ENCODE measurements at places on chromosomes 16 and 17.

GRCh38 chr17:82386255-82386831 lies 14.8 kb downstream of the UTS2R start:
- DNase-seq, result no peak

GRCh38 chr17:50603340-50603739 lies 31.3 kb upstream of the ABCC3 start:
- DNase-seq, result peak; percentile 53

DNA sequence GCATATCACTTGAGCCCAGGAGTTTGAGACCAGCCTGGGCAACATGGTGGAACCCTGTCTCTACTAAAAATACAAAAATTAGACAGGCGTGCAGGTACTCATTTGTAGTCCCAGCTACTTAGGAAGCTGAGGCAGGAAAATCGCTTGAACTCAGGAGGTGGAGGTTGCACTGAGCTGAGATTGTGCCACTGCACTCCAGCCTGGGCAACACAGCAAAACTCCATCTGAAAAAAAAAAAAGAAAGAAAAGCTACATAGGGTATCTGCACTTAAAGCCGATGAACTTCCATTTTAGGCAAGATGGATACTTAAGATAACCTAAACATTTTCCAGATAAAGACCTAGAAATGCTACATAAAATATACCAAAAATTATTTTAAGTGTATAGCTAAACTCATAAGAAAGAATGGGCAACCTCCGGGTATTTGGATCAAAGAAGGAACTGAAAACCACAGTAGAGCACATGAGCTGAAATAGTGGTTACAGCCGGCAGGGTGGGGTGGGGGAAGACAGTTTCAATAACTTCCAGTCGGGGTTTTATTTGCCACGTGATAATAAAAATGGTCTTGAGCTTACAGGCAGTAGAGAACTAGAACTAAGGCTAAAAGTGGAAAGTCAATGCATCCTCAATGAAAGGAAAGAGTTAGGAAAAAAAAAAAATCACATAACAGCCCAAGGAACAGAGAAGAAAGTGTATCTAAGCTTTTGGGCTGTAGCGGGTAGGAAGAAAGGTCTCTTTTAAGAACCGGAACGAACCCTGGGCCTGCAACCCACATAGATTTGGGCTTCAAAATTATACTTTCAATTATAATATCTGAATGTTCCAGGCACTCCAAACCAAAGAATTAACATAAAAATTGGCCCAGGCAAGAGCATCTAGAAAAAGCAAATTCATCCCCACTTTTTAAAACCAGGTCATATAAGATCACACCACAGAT lies 53.1 kb downstream of the CFDP1 start:
- DNase-seq, result peak; percentile 24

GRCh38 chr16:19766554-19766884 lies 48.4 kb downstream of the IQCK start:
- DNase-seq, result no peak

- DNase-seq, result no peak
Observed at GRCh38 chr17:76909971-76910760, 42.0 kb downstream of the MGAT5B start.

GRCh38 chr17:2025220-2025621 lies at the start of gene RTN4RL1:
Gene RTN4RL1 (minus strand): TSS chr17:2025334. CDS start chr17:2024865, 469 bp downstream.
- DNase-seq, result no peak

DNA sequence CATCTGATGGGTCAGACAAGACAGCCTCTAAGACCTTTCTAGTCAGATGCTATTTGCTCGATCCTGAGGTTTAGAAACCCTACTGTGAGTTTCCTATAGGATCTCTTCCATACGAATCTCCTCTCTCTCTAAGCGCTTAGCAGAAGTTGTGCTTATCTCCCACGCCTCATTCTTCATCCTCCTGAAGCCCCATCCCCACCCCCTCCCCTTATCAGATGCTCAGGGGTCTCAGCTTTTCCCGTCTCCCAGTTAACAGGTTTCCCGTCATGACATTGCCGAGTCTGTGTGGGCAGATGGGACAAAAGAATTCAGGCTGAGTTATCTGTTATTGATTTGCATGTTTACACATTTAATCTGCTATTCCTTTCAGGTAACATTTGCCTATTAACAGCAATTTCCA lies 99.0 kb upstream of the PIRT start:
- DNase-seq, result no peak

DNA sequence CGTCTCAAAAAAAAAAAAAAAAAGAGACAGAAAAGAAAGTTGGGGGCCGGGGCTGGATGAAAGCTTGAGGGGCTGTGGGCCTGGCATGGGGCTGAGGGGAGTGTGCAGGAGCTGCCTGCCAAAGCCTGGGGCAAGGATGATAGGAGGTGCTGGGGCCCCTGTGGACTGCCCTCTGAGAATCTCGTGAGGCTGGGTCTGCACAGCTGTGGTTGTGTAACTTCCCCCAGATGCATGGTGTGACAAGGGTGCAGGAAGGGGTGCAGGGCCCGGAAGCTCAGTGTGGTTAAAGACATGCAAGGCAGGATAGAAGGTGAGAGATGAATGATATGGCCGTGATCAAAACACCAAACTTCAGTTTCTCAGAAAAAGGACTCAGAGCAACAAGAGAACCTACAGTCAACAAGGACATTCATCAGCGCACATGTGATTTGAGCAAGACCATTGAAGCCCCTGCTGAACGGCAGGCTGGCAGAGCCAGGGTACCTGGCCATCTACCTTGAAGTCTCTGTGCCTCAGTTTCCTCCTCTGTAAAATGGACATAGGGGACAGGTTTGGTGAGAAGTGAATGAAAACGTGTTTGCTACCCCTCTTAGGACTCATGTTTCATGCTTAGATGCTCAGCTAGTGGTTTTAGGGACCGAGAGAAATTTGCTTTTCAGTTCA lies 9.6 kb downstream of the IL32 start:
- peak; percentile 71 for DNase-seq

DNA sequence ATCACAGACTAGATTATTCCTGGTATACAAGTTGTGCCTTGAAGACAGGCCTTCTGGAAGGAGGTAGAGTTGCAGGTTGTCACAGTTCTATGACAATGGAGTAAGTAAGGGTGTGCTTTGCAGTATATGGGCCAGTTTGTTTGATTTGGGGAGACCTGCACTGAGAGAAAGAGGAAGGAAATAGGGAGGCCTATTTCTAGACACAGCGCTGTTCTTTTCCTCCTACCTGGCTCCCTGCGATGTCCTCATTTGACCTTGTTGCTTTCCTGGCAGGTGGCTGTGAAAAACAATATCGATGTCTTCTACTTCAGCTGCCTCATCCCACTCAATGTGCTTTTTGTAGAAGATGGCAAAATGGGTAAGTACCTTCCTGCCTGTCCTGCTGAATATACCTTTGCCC lies 22.5 kb upstream of the RASL10B start:
- DNase-seq, result no peak

GRCh38 chr16:78200623-78201096 lies 101.2 kb downstream of the WWOX start:
- DNase-seq, result no peak

DNA sequence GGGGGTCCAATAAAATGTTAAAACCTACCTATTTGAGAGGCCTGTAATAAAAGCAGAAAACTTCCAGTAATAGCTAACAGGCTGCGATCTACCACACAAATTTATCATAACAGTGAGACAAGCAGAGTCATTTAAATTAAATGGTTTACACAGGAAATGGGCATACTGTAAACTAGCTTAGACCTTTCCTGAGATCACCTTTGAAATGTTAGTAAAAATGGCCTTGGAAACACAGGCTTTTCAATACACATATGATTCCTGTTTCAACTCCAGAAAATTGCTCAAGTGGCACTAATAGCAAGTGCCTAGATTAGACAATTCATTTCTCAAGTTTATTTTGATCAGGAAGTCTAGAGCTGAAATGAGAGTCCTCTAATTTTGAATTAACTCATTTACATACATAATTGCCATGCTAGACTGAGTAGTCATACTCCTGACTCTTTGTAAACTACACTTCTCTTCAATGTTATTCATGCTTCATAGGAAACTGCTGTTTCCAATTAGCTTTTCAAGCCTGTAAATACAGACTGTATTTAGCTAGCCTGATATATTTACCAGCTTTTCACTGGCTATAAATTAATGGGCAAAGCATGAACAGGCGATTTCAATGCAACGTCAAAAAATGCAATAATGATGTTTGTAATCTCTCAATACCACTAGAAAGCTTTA lies 43.3 kb downstream of the PARN start:
- DNase-seq, result no peak

DNA sequence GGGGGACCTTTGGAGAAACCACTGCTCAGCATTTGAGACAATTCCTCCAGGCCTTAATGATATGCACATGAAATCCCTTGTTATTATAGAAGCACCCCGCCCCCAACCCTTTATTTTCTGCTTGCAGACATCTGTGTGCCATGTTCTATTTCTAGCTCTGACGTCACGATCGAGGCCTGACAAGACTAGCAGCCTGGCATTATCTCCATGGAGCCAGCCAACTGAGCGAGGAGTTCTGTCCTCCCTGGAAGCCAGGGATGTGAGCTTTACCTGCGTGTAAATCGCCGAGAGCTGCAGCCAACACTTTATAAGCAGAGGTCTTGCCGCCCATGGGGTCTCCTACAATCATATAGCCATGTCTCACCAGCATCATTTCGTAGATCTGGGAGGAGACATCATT lies 116.9 kb downstream of the DNAH3 start:
- DNase-seq, result no peak

GRCh38 chr17:38925263-38925995 lies at the start of gene LASP1NB:
Gene LASP1NB (plus strand): TSS chr17:38925614.
- DNase-seq, result no peak

GRCh38 chr17:41695134-41695661 lies 6.5 kb downstream of the EIF1 start:
- DNase-seq, result no peak
